Hypothalamus (tissue), 51 donors: ENCODE measurements at places on chromosomes 5 and 9.

- DNase-seq: no peak
Observed at GRCh38 chr9:116422119-116422979, 264.8 kb upstream of the TRIM32 start.

DNA sequence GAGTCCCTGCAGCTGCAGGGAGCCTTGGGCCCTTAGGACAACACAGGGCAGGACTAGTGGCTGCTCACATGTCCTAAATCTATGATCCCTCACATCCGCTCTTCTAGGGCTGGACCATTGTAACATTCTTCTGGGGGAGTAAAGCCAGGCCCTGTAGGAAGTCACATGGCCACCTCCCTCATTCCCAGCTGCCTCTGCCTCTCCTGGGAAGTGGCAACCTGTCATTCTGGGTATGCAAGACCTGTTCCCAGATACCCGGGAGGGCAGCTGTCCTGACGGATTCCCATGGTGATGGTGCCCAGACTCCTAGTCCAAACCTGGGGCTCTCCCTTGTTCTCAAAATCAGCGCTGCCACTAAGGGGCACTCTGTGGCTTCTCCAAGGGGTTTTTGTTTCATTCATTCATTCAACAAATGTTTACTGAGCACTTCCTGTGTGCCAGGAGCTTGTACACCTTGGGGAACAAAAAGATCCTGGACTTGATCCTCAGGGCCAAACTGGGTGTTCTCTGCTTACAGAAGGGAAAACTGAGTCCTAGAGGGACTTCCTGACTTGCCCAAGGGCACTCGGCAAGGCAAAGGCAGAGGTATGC, 85.6 kb downstream of the PSD2 start:
- DNase-seq: no peak

GRCh38 chr9:95896580-95896979, 21.1 kb downstream of the ERCC6L2 start:
- DNase-seq: no peak

DNA sequence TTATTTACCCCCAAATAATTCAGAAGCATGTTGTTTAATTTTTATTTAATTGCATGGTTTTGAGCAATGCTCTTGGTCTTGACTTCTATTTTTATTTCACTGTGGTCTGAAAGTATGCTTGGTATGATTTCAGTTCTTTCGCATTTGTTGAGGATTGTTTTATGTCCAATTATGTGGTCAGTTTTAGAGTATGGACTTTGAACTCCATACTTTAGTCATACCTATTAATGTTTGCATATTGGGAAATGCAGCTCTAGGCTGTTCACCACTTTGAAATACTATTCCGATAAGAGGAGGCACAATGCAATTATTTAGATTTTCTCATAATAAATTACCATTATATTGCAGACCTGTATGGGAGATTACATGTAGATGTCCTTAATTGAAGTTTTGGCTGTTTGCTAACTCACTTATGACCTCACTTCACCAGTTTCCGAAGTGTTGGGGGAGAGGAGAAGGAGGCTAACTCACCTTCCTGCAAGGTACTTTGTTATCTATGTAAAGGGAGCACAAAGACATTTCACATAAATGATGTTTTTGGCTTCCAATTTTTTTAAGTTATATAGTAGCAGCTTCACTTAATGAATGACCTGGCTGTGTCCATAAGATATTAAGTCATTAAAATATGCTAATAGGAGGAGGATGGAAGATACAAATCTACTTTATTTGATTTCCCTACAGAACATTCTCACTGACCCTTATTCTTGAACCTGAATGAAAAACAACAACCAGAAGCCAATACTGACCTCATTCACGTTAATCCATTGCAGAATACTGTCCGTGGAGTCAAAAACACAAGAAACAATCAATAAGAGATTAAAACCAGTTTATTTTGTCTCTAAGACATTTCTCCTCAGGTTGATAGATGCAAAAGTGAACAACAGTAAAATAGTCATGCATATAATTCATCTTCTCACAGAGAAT, 970.3 kb upstream of the ARRDC3 start:
- DNase-seq: no peak

DNA sequence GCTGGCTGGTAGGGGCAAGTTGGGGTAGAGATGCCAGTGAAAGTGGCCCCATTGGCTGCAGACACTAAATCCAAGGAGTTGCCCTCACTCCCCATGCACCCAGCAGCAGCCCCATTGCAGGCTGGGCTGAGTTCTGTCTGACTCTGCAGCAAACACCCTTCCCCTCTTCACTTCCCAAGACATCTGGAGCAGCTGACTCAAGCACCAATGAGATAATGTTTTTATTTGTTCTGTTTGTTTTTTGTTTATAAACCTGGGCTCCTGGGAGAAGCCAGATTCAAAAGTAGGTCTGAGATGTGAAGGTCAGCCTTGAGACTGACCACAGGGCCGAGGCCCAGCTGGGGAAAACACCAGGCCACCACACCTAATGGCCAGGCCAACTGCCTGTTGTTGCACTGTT, 545.9 kb upstream of the KLF4 start:
- no peak for DNase-seq

- no peak for DNase-seq
Observed at GRCh38 chr5:93967923-93968322, 226.5 kb upstream of the POU5F2 start.

GRCh38 chr5:15620501-15620900, 120.5 kb downstream of the FBXL7 start:
- DNase-seq: no peak

DNA sequence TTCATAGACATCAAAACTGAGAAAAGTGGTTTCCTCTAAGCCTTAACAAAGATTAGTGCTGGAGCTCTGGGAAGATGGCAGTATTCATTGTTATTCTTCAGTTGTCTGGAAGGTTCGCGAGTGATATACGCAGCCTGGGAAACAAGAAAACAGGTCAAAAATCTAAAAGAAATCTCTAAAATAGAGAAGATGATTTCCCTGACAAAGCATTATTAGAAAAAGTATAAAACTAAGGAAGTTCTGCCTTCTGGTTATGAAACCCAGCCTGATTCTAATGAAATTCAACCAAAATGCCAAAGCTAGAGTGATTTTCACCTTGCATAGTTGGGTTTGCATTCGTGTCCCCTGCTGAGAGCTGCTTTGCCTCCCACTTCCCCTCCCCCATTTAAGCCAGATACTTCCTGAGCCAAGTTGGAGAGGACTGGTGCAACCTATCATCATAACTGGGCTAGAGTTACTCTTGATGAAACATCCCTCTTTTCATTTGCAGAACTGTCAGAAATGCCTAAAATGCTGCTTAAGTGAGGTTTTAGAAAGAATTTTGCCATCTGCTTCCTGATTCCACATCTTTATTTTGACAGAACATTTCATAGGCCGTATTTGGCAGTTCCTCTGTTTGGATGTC, 48.4 kb downstream of the NDFIP1 start:
- no peak for DNase-seq

GRCh38 chr9:1979741-1980367, 35.3 kb upstream of the SMARCA2 start:
- DNase-seq: no peak

DNA sequence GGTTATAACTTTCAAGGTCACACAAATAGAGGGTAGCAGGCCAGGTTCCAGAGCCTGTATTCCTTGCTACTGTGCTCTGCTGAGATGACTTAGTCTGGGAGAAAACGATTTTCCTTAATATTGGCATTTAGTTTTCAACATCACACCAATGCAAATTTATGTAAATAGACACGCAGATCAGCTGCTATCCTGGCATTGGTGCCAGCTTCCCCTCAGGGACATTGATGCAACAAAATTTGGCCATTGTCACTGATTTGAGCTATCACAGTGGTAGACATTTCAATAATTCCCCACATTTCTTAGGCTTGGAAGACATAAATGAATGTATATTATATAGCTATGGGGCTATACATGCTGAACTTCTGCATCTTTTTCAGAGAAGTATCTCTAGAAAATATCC, 71.6 kb upstream of the ASTN2 start:
- no peak for DNase-seq

GRCh38 chr5:163467682-163468081, 7.2 kb downstream of the HMMR start:
- no peak for DNase-seq

GRCh38 chr9:120109242-120109641, 470.7 kb downstream of the CDK5RAP2 start:
- no peak for DNase-seq

GRCh38 chr5:150397782-150398721, 14.7 kb downstream of the CD74 start:
- DNase-seq: no peak

- DNase-seq: peak; percentile 22
Observed at GRCh38 chr5:58459146-58460001, 512 bp downstream of the PLK2 start.

DNA sequence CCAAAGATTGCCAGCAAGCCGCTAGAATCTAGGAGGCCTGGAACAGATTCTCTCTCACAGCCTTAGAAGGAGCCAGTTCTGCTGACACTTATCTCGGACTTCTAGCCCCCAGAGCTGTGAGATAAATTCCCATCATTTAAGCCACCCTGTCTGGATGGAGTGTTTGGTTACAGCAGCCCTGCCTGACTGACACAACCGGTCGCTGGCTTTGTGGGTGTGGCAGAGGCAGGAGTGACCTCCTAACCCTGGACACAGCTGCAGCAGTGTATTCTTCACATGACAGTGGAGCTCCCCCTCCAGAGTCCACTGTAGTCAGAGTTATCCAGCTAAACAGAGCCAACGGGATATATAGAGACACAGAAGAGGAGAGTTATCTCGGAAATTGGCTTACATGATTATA, 21.2 kb upstream of the IL17B start:
- no peak for DNase-seq

DNA sequence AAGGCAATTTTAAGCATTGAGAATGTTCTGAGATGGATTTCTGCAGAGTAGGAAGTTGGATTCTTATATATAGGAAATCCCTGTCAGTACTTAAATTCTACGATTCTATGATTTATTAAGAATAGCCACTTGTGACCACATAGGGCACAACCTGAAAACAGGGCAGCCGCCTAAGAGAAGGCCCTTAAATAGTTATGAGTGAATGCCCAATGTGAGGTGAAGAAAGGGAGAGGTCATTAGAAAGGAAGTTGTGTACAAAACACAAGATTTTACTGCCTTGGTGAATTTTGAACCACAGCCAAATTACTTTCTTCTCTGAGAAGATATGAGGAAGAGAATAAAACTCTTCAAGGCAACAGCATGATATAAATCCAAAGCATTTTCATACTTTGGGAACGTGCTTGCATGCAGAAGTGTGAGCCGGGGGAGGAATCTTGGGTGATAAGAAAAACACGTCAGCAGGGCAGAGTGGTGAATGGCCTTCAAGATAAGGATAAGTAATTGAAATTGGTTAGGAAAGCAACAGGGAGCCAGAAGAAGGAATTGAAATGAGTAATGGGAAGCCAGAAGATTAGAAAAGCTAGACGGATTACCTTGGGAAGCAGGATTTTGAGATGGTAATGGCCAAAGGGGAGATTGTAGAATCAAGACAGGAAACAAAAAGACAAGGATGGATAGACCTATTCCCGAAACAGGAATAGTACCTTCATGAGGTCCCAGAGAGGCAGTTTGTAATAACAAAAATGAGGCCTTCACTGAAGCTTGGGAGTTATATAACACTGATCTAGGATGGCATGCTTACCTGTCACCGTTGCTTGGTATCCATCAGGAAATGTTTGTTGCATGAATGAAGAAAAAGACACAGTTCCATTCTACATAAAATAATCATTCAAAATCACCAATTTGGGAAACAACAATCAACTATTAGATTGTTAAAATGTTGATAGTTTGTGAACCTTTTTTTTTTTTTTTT, 244.3 kb downstream of the PDE4D start:
- no peak for DNase-seq

DNA sequence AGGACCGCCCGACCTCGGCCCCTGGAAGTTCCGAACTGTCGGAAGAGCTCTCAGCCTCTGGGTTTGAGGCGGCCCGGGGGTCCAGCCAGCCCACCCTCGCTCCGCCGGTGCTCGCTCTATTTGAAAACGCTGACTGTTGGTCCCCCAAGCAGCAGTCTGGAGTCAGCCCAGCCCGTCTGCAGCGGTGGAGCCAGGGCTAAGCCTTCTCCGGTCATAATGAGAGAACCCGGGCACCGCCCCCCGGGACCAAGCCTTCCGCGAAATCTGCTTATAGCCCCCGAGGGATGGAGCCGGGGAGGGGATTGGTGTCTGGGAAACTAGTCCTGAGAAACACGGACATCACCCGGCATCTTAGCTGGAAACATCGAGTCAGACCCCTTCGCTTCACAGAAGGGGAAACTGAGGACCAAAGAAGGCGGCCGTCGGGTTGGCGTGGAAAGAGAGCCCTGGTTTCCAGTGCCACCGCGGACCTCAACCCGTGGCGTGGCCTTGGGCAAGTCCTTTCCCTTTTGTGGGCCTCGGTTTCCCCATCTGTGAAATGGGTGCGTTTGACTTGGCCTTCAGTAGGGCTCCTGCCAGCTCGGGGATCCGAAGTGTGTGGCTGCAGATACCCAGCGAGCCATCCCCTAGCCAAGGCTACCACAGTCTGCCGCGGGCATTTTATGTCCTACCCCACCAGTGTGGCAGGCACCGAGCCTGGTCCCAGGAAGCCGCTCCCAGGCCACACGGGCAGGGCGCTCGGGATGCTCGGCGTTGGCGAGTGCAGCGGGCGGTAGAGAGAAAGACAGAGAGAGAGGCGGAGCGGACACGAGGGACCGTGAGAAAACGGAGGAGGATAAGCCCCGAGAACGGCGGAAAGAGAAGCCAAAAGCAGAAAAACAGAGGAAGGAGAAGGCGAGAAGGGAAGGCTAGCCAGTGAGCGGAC, 857 bp downstream of the ADAM19 start:
- no peak for DNase-seq

DNA sequence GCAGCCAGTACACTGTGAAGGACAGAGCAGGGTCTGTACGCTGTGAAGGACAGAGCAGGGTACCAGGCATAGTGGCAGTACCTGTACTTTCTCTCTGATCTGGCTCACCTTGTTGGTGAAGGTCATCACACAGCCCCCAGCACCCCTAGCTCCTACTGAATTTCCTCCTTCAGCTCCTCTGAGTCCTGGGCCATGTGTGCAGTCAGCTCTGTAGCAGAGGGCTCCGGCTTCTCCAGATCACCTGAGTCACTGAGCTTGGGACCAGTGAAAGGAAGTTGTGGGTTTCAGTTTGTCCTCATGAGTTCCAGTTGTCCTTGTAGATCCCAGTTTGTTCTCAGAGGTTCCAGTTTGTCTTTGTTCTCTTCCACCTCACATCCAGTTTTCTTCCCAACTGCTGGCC, 5.5 kb downstream of the NUDT2 start:
- DNase-seq: no peak

DNA sequence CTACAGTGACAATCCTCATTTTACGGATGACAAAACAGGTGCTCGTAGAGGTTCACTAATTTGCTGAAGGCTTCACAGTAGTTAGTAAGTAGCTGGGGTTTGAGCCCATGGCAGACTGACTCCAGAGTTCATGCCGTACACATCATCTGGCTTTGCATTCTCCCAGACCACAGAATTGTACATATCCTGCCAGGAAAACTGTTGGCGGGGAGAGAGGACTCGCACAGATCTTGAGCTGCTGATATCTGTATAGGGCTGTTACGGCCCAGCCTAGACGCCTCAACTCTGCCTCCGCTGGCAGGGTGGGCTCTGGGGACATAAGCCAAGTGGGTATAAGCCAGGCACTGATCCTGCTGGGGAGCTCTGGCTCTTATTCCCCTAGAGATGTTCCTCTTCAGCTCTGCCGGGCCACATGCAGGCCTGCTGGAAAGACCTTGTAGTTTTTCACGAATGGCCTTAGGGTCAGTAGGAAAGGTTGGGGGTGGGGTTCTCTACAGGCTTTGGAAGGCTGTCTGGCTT, 16.3 kb downstream of the LARP1 start:
- no peak for DNase-seq

GRCh38 chr9:110980261-110980660, 58.0 kb downstream of the LPAR1 start:
- no peak for DNase-seq

- peak; percentile 83 for DNase-seq
Observed at GRCh38 chr9:90642570-90643539, at the start of gene DIRAS2. DIRAS2 (minus strand) TSS chr9:90642824; CDS start chr9:90613827, 28,997 bp downstream.
